Bone marrow (tissue), 2 donors: ENCODE measurements at places on chromosomes 7 and 10.

GRCh38 chr7:23275912-23276311, 23.2 kb upstream of the MALSU1 start:
- DNase-seq = no peak

- no peak for DNase-seq
Observed at GRCh38 chr10:16314259-16314658, 122.6 kb upstream of the PTER start.

GRCh38 chr10:42952931-42953683, 123.8 kb upstream of the RET start:
- DNase-seq = no peak

- no peak for DNase-seq
Observed at GRCh38 chr10:124886195-124886594, 55.7 kb upstream of the ZRANB1 start.

- DNase-seq = no peak
Observed at GRCh38 chr7:70097645-70098044, 499.4 kb downstream of the AUTS2 start.

DNA sequence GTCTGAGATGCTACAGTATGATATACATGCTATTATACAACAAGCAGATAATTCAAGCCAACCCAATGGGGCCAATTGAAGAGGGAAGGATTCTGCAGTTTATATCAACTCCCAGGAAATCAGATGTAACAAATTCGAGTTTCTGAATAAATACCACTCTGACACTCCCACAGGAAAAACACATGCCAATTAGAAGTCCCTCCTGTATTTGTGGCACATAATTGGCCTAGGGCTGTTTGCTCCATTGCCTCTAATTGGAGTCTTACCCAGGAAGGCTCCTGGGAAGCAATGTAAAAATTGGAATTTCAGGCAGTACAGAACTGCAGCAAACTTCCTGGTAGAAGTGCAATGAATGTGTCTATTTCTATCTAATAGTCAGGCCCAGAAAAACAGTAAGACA, 4.7 kb downstream of the PPA1 start:
- no peak for DNase-seq

DNA sequence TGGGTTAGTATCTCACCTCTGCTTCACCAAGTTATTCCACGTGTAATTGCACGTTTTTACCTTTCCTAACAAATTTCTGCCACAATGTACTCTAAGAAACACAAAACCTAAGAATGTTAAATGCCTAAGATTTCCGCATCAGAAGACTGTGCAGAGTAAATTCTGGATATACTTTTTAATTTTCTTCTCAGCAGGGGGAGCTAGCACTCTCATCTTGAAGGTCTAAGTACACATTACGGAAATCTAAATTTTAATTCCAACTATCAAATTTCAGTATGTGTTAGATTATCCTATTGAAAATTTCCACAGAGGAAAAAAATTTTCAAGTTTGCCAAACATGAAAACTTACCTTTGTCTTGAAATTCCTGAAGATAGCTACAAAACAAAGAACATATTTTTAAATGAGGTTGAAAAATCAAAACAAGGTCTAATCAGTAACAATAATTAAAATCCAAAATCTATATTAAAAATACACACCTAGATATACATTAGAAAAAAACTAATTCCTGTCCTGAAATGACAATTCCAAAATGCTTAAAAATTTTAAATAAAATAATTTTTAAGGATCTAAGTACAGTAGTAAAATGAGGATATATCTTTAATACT, 10.5 kb downstream of the SKAP2 start:
- no peak for DNase-seq

- DNase-seq = no peak
Observed at GRCh38 chr10:49625411-49625810, 11.6 kb downstream of the CHAT start.

DNA sequence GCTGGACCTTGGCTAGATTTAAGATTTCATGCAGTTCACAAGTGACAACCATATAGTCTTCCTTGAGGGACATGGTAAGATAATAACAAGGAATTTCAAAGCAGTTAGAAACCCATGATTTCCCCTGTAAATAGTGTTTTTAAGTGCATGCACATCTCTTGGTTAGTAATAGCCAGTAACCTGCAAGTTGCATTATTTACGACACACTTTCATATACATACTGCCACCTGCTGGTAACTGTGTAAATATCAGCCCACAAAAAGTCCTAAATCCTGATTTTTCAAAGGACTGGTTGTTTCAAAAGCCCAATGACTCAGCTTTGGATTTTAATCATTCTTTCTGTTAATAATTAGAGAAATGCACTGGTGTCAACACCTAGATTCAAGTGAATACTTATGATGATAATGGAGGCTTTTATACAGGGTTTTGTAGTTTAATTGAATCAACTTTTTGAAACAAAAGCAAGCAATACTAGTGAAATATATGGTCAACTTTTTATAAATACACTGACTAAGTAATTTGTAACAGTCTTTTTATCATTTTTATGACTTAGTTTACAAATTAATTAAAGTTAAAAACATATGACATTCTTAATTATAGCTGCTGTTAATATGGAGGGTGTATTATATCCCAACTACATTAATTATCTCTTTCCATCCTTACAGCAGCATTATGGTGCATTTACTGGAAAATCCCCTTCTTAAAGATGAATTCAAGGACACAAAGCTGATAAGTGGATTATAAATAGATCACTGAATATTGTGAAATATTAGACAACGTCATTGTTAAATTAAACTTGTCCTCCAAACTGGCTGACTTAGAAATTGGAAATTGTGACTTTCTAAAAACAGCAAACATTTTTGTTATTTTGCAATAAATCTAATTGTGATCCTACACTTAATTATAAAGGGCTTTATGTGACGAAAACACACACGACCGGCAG, 367.7 kb upstream of the SEMA3D start:
- DNase-seq = peak; percentile 16

DNA sequence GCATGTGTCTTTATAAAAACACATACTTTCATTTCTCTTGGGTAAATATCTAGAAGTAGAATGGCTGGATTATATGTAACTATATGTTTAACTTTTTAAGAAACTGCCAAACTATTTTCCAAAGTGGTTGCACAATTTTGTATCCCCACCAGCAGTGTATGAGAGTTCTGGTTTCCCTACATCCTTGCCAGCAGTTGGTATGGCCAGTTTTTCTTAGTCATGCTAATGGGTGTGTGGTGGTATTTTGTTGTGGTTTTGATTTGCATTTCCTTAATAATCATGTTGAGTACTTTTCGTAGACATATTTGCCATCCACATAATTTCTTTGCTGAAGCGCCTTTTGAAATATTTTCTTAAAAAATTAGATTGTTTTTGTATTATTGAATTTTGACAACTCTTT, 60.3 kb downstream of the NEUROG3 start:
- DNase-seq = no peak

GRCh38 chr10:133267293-133267692, 9.4 kb downstream of the ADAM8 start:
- no peak for DNase-seq

DNA sequence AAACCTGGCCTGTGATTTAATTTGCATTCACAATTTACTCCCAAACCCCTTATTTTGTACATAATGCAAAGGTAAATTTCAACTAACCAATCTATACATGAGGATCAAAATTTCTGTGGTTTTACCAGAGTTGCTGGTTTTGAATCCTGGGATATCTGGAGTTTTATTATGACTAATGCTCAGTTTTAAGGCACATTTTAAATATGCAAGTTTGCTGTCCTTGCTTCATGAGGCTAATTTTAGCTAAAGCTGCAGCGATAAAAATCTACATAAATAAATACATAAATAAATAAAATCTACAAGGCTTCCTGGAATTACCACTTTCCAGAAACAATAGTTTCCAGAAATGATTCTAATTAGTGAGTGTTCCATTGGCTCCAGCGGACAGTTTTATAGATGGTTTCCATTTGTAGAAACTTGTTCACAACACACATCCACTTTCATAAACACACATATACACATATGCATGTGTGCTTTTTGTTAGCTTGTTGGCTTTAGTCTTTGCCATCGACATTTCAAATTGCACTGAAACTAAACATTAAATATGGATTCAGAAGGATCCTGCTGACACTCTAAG, 339.5 kb upstream of the NRP1 start:
- no peak for DNase-seq

GRCh38 chr7:81902536-81902935, 132.7 kb upstream of the HGF start:
- no peak for DNase-seq

- DNase-seq = no peak
Observed at GRCh38 chr7:88396948-88397322, 90.2 kb upstream of the STEAP4 start.

GRCh38 chr10:5526691-5527331, 2.0 kb downstream of the CALML3 start:
- DNase-seq = no peak

DNA sequence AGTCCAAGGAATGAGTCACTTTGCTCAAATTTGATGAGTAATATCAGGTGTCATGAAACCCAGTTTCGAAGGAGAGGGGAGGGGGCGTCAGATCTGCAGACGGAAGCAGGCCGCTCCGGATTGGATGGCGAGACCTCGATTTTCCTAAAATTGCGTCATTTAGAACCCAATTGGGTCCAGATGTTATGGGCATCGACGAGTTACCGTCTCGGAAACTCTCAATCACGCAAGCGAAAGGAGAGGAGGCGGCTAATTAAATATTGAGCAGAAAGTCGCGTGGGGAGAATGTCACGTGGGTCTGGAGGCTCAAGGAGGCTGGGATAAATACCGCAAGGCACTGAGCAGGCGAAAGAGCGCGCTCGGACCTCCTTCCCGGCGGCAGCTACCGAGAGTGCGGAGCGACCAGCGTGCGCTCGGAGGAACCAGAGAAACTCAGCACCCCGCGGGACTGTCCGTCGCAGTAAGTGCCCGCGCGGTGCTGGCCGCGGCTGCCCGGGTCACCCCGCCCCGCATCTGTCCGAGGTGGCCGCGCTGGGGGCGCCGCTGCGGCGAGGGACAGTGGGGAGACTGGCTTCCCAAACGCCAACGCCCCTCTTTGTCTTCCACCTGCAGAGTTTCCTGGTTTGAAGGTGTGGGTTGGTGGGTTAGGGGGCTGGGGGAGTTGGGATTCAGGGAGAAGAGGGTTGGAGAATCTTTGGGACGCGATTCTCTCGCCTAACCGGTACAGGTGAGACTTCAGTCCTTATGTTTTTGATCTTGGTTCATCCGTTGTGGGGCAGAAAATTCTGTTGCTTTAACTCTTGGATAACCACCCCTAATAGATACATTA, at the start of gene TAC1:
TAC1 (plus strand) TSS at position 351 of the 829 bp plus-strand sequence. CDS start 527 bp downstream, outside the sequence.
- no peak for DNase-seq

DNA sequence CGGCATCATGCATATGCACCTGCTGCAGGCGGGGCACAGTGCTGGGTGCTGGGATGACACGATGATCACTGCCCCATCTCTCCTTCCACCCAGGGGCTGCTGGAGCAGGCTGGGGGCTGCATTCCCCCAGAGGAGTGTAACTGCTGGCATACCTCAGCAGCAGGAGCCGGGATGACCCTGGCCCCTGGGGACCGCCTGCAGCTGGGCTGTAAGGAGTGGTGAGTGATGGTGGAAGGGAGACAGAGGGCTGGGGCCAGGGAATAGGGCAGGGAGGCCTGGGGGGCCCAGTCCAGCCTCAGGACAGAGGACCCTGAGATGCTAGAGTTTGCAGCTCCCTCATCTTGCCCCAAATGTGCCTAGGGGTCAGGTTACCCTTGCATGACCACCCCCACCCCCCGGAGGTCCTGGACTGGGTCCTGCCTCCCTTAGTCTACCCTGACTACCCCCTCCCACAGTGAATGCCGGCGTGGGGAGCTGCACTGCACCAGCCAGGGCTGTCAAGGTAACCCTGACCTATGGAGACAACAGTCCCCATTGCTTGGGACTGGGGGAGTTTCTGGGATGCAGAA, 14.5 kb upstream of the ZNF862 start:
- DNase-seq = no peak

DNA sequence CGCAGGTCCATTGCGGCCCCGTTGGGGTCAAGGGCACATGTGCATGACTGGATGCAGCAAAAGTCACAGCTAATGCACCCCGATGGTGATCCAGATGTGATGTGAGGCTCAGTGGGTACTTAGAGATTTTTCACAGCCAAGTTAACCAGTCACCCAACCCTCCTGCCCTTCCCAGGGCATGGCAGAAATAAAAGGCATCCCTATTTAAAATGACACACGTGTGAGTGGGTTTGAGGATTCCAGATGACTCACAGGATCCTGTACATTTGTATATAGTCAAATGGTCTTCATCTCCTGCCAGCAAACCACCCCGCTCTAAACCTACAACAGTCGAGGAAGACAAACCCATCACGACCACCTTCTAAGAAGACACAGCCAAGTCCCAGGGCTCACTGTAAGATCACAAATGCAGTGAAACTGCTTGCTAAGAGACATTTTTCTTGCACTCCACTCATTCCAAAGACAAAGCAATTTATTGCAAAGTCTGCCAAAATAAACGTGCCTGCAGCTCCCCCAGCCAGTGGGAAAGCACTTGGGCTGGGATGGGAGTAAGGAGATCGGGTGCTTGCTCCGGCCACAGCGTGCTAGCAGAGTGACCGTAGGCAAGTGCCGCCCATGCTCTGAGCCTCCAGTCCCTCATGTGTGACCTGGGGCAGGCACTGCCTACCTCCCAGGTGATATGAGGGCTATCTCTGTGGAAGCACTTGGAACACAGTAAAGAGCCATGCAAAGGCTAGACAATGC, 86.6 kb upstream of the MACROH2A2 start:
- DNase-seq = no peak

- no peak for DNase-seq
Observed at GRCh38 chr10:103870516-103870915, 15.1 kb upstream of the SH3PXD2A start.

- no peak for DNase-seq
Observed at GRCh38 chr7:129168231-129169021, 20.0 kb upstream of the SMO start.

DNA sequence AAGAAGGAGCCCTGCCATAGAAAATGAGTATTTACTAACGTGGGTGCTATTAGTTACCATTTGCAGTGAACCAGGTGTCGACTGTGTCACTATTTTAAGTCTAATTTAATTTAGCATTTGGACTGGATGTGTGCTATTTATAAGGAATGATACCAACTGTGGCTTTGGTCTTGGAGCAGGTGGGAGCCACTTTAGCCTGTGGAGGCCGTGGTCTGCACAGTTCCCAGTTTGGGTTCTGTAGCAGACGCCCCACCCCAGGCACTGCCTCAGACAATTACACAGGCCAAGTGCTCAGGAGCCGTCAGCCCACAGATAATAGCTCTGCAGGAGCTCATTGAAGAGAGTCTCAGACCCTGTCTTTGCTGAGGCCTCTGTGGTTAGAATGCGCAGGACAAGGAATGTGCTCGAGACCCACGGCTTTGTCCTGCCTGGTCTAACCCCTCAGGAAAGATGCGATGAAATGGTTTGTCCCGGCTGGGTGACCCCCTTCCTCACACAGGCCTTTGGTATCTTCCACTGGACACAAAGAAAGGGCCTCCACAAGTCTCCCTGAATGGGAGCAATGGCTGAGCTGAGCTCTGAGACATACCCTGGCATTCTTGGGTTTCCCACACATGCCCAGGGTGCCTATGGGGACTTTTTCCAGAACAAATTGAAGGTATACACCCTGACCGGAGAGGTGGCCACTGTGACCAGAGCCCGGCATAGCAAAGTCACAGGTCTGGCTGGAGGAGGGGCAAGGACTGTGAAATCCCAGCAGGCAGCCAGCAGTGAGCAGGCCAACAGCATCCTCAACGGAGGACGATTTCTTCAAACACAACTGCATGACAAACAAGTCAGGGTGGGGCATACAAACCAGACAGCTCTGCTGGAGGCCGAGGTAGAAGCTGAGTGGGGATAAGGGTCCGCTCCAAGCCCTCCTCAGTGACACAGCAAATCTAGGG, 251.2 kb downstream of the ARHGAP12 start:
- DNase-seq = no peak
